ENCODE measurements at places on chromosomes 6 and 20. TPM values are rescaled to one million over a fixed set of nuclear protein-coding genes. Genes with fewer than 3 reads are reported as not detected.

WFDC5 gene
- total RNA-seq = not detected

METTL24 gene
- total RNA-seq = not detected

CRISP3 gene
- total RNA-seq = not detected

C6orf163 gene
- 0.12 TPM for total RNA-seq

DLL1 gene
- total RNA-seq = 2.2 TPM

FOXQ1 gene
- 0.52 TPM for total RNA-seq

SMLR1 gene
- total RNA-seq = not detected

PAK1IP1 gene
- 26.4 TPM for total RNA-seq

C20orf144 gene
- total RNA-seq = not detected

NOTCH4 gene
- total RNA-seq = 0.43 TPM

MUCL3 gene
- total RNA-seq = not detected

DUSP15 gene
- total RNA-seq = 9.2 TPM

SEMG1 gene
- total RNA-seq = not detected

RARS2 gene
- total RNA-seq = 19.7 TPM

MRAP2 gene
- total RNA-seq = not detected

EPPIN gene
- not detected for total RNA-seq

DNMT3B gene
- 3.3 TPM for total RNA-seq

SLC22A7 gene
- not detected for total RNA-seq

COL21A1 gene
- 0.41 TPM for total RNA-seq

OR12D3 gene
- not detected for total RNA-seq
